ENCODE measurements at places on chromosomes 12 and 14. TPM values are rescaled to one million over a fixed set of nuclear protein-coding genes. Genes with fewer than 3 reads are reported as not detected.

The PLEKHG7 gene
- polyA plus RNA-seq: not detected

The AVPR1A gene
- 0.05 TPM for polyA plus RNA-seq

The OR4E1 gene
- polyA plus RNA-seq: not detected

The KLHL33 gene
- polyA plus RNA-seq: 0.25 TPM

The CLEC1B gene
- not detected for polyA plus RNA-seq

The WNT1 gene
- not detected for polyA plus RNA-seq

The PDE3A gene
- 7.4 TPM for polyA plus RNA-seq

The KRT1 gene
- polyA plus RNA-seq: not detected

The CMA1 gene
- not detected for polyA plus RNA-seq

The EXOC3L4 gene
- polyA plus RNA-seq: 7.4 TPM

- H3K4me1 ChIP-seq: no peaks in the 10 kb centered on the region
- H3K4me3 ChIP-seq: peak overlapping the region; percentile 76
- no peaks in the 10 kb centered on the region for H3K36me3 ChIP-seq
- H3K27ac ChIP-seq: peak overlapping the region; percentile 51
- DNase-seq: no peak
Observed at GRCh38 chr12:95218150-95219133, 835 bp downstream of the VEZT start.

DNA sequence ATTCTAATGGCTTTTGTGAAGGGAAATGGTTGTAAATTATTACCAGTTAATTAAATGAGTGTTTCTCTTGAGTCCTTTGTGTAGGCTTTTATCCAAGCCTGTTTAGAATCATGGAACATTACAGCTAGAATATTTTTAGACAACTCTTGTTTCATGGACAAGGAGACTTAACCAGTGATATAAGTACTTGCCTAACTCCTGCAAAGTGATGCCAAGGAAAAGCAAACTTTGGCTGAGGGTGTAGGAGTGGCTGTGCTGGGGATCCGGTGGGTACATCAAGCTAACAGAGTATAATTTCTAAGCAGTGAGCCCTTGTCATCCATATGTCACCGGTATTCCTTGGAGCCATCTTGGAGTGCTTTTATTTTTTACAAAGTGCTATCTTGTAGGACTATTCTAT is 61.5 kb downstream of the PRKCH start:
- no peak for DNase-seq
- H3K4me1 ChIP-seq: no peaks in the 10 kb centered on the region
- no peaks in the 10 kb centered on the region for H3K36me3 ChIP-seq
- H3K4me3 ChIP-seq: no peak overlapping the region
- H3K27ac ChIP-seq: no peak overlapping the region
- no peaks in the 10 kb centered on the region for H3K27me3 ChIP-seq

GRCh38 chr12:5220835-5221234 is 177.2 kb downstream of the KCNA5 start:
- no peak for DNase-seq
- H3K4me1 ChIP-seq: no peaks in the 10 kb centered on the region
- no peaks in the 10 kb centered on the region for H3K36me3 ChIP-seq
- no peak overlapping the region for H3K27ac ChIP-seq
- no peak overlapping the region for H3K4me3 ChIP-seq

DNA sequence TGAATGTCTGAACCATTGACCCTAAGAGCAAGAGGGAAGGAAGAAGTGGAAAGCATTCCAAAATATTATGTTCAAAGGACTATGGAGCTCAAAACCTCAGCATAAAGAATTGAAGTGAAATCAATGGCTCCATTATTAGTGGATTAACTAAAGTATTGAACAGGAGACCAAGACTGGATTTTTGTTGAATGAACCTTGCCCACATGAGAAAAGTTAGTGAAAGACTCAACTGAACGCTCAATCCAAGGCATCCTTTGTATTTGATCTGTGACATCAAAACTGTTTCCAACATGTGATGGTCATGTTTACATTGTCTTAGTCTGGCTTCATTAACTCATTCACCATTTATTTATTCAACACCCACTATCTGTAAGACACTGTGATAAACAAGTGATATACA is 161.0 kb downstream of the CNTN1 start:
- H3K27me3 ChIP-seq: no peaks in the 10 kb centered on the region
- H3K36me3 ChIP-seq: no peaks in the 10 kb centered on the region
- no peak overlapping the region for H3K4me3 ChIP-seq
- no peaks in the 10 kb centered on the region for H3K4me1 ChIP-seq
- H3K27ac ChIP-seq: no peak overlapping the region

DNA sequence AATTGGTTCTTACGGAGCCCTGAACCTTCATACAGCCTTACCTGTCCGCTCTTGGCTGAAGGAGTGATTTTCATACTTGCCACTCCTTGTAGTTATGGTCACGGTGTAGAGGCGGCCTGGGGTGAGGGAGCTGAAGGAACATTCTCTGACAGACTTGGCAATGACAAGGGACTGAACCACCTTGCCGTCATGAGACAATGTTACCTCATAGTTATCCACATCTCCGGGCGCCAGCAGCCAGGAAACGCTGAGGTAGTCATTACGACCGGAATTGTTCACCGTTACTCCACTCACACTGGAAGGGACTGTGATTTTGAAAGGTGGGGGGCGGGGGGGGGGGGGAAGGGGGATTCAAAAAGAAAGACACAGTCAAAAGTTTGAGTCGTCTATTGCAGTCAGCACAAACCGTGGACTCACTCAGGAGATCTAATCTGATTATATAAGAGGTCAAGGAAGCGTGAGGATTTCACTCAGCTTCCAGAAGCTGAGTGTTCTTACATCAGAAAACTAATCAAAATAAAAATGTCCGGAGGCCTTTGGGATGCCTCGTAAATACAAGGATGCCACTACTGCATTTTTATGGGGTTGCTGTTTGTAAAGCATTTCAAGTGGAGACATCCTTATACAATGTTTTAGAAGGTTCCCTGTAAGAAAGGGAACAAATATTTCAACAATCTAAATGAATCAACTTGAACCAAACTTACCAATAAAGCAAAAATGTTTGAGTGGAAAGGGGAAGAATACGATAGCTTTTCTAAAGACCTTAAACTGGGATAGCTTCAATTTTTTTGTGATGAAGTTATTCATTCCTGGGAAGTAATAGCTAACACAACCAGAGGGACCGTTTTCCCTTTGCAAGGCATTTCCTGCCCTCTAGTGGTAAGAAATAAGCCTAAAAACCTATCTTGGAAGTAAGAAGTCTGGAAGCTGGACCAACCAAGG is 60.6 kb downstream of the PTPRB start:
- H3K4me1 ChIP-seq: no peaks in the 10 kb centered on the region
- no peak for DNase-seq
- no peaks in the 10 kb centered on the region for H3K36me3 ChIP-seq
- H3K27me3 ChIP-seq: no peaks in the 10 kb centered on the region
- no peak overlapping the region for H3K27ac ChIP-seq
- H3K4me3 ChIP-seq: no peak overlapping the region

DNA sequence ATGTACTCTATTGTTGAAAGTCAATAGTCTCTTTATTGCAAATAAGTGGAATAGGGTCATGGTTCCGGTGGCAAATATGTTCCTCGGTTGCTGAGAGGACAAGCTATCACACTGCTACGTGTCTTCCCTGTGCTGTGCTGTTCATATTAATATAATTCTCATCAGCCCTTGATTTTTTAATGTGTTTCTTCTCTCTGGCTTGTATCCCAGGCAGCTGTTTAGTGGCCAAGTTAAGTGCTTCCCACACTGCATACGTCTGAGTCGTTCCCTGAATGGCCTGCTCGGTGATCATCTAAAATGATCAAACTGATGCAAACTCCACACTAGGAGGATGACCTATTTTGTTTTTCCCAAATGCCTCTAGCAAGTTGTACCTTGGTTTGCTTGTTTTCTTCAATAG is 186.4 kb downstream of the ANO6 start:
- no peak overlapping the region for H3K4me3 ChIP-seq
- no peak for DNase-seq
- H3K27me3 ChIP-seq: no peaks in the 10 kb centered on the region
- H3K36me3 ChIP-seq: peaks cover 4% of the 10 kb centered on the region

DNA sequence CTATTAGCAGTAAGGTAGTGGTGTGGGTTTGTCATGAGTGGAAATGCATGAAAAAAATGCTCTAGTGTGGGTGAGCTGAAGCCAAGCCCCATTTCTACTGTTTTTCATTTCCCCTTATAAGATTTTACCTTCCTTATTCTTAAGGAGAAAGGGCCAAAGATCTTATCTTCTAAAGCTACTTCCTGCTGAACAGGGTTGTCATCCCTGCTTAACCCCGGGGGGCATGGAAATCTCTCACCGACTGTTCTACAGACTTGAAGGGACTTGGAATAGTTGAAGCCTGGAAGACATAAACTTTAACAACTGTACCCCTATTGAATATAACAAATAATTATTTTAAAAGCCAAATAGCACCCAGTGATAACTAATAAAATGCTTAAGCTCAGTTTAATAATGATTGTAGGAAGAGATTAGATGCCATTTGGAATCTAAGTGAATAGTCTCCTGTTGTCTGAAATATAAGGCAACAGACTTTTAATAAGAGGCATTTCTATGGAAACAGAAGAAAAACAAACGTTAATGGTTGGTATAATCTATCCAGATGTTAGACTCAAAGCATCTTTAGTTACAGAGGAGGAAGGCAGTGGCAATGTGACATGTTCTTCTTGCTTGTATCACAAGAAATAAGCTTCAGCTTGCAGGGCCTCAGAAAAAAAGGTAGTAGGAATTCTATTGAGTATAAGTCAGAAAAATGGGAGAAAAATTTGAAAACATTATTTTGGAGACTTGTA is 1.8 kb upstream of the GMFB start:
- no peak overlapping the region for H3K4me3 ChIP-seq
- H3K4me1 ChIP-seq: peaks cover 2% of the 10 kb centered on the region
- no peaks in the 10 kb centered on the region for H3K36me3 ChIP-seq
- H3K27ac ChIP-seq: no peak overlapping the region
- no peaks in the 10 kb centered on the region for H3K27me3 ChIP-seq

DNA sequence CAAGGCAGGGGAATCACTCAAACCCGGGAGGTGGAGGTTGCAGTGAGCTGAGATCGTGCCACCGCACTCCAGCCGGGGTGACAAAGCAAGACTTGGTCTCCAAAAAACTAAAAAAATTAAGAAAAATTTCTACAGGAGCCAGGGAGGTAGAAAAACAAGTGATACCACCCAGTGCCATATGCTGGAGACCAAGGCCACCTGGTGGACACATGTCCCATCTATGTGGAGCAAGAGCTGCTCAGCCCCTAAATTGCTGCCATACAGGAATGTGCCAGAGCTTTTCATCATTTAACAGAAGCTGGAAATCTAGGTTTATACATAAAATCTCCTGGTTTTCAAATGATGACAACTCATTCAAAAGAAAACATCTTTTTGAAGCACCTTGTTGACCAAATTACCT is 61.4 kb upstream of the ELK3 start:
- no peaks in the 10 kb centered on the region for H3K36me3 ChIP-seq
- H3K27ac ChIP-seq: no peak overlapping the region
- peaks cover 3% of the 10 kb centered on the region for H3K4me1 ChIP-seq
- no peak for DNase-seq

GRCh38 chr12:67943141-67943892 is 45.9 kb upstream of the IFNG-AS1 start:
- no peak overlapping the region for H3K27ac ChIP-seq
- H3K4me1 ChIP-seq: no peaks in the 10 kb centered on the region
- H3K27me3 ChIP-seq: no peaks in the 10 kb centered on the region
- H3K4me3 ChIP-seq: no peak overlapping the region
- DNase-seq: peak; percentile 54
- no peaks in the 10 kb centered on the region for H3K36me3 ChIP-seq

- H3K27ac ChIP-seq: no peak overlapping the region
- no peaks in the 10 kb centered on the region for H3K27me3 ChIP-seq
- no peak overlapping the region for H3K4me3 ChIP-seq
- H3K36me3 ChIP-seq: peaks cover 4% of the 10 kb centered on the region
- DNase-seq: no peak
Observed at GRCh38 chr14:52711666-52712065, 4.7 kb downstream of the PSMC6 start.

GRCh38 chr14:95703805-95704204 is 10.1 kb downstream of the TCL1A start:
- DNase-seq: no peak
- no peaks in the 10 kb centered on the region for H3K4me1 ChIP-seq
- H3K4me3 ChIP-seq: no peak overlapping the region
- no peaks in the 10 kb centered on the region for H3K36me3 ChIP-seq
- no peaks in the 10 kb centered on the region for H3K27me3 ChIP-seq
- no peak overlapping the region for H3K27ac ChIP-seq

GRCh38 chr12:56336361-56337167 is 2.1 kb upstream of the IL23A start:
- no peaks in the 10 kb centered on the region for H3K36me3 ChIP-seq
- H3K4me3 ChIP-seq: no peak overlapping the region
- DNase-seq: peak; percentile 53

DNA sequence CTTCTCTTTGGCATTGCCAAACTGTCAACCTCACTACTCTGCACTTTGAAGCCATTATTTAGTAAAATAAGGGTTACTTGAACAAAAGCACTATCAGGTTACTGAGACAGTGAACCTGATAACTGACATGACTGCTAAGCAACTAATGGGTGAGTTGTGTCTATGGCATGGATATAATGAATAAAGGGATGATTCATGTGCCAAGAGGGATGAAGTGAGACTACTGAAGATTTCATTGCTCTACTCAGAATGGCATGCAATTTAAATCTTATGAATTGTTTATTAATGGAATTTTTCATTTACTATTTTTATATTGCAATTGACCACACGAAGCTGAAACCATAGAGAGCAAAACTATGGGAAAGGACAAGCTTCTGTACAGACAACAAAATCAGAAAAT is 74.4 kb downstream of the CEP128 start:
- no peak overlapping the region for H3K27ac ChIP-seq
- no peaks in the 10 kb centered on the region for H3K36me3 ChIP-seq
- no peak for DNase-seq
- H3K4me3 ChIP-seq: no peak overlapping the region
- no peaks in the 10 kb centered on the region for H3K4me1 ChIP-seq

DNA sequence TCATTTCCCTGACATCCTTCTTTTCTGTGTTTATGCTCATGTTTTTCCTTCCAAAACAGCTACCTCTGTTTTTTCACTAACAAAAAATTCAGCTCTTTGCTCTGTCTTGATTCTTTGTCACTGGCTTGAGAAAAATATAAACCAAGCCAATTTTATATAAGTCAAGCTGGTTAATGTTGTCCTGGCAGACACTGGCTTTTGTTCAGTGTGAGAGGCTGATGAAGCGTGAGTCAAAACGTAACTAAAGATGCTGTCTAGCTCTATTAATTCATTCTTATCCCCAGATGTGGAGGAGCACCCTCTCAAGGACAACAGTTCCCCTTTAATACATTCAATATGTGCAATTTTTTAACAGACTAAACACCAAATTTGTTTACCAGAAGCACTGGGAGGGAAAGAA is 15.8 kb downstream of the TSPAN8 start:
- no peak for DNase-seq
- H3K27me3 ChIP-seq: no peaks in the 10 kb centered on the region
- H3K4me1 ChIP-seq: no peaks in the 10 kb centered on the region
- no peak overlapping the region for H3K27ac ChIP-seq

- H3K4me3 ChIP-seq: no peak overlapping the region
- no peak overlapping the region for H3K27ac ChIP-seq
- peak; percentile 63 for DNase-seq
- no peaks in the 10 kb centered on the region for H3K36me3 ChIP-seq
Observed at GRCh38 chr12:1834186-1834925, 14.0 kb downstream of the LRTM2 start.

- no peaks in the 10 kb centered on the region for H3K4me1 ChIP-seq
- no peak overlapping the region for H3K4me3 ChIP-seq
- no peak overlapping the region for H3K27ac ChIP-seq
Observed at GRCh38 chr14:94320243-94320642, 2.9 kb downstream of the SERPINA6 start.
